ENCODE measurements at places on chromosomes 5 and 9.
A peak's percentile ranks its signal among the peaks of the same experiment; 100 is the strongest.

DNA sequence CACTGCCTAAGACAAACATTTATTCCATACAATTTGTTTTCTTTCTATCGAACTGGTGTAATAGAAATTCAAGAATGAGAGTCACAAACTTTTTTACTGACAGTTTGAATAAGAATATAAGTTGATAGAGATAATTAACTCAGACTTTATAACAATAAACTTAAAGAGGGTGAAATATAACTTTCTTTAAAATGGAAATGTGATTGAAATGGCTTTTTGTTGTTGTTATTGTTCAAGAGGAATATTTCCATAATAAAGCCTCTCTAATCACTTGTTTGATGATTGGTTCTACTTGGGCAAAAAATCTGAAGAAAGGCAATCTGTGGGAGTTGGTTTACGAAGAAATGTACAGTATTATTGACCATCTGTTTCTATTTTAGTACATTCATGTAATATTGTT, 79.3 kb downstream of the ST8SIA4 start:
- no peak for DNase-seq

DNA sequence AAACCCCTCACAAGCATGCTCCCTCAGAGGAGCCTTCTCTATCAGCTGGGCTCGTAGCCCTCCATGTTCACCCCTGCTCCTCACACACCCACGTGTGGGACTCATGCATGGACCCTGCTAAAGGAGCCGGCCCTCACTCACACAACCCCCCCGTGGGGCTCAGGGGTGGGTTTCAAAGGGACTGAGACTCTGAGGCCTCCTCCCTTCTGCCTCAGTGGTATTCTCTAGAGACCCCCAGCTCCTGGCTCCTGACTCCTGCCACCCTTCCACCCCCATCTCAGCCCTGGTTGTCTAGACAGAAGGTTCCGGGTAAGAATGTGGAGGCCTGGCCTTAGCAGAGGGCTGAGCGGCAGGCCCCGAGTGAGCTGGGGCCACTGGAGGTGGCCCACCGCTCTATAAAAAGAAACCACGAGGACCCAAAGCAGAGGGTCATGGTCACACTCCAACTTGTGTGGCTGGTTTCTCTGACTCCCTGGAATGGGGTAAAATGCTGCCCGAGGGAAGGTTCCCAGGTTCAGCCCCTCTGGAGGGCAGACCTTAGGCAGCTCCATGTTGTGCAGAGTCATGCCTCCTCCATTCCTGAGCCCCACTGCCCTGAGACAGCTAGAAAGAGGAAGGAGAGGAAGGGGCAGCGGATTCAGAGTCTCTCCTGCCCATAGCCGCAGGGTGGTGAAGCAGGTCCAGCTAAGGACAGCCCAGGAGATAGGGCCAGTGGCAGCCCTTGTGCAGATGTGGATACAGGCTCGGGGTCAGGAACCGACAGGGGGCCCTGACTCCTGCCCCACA, 10.8 kb downstream of the SEPTIN8 start:
- DNase-seq, result no peak

DNA sequence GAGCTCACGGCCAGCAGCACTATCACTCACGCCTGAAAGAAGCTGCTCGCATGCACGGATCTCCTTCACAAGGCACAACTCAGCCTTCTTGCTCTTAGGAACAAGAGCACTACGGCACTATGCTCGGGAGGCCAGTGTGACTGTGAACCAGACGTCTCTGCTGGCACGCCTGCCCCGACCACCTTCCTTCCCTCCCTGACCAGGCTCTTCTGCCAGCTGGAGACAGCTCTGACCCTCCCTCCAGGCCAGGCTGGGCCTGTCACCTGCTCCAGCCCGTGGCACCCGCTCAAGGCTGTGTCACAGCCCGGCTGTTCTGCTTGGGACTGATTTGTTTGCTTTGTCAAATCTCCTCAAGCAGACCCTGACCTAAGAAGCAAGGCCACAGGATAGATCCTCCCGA, 7.0 kb downstream of the TBC1D9B start:
- no peak for DNase-seq

DNA sequence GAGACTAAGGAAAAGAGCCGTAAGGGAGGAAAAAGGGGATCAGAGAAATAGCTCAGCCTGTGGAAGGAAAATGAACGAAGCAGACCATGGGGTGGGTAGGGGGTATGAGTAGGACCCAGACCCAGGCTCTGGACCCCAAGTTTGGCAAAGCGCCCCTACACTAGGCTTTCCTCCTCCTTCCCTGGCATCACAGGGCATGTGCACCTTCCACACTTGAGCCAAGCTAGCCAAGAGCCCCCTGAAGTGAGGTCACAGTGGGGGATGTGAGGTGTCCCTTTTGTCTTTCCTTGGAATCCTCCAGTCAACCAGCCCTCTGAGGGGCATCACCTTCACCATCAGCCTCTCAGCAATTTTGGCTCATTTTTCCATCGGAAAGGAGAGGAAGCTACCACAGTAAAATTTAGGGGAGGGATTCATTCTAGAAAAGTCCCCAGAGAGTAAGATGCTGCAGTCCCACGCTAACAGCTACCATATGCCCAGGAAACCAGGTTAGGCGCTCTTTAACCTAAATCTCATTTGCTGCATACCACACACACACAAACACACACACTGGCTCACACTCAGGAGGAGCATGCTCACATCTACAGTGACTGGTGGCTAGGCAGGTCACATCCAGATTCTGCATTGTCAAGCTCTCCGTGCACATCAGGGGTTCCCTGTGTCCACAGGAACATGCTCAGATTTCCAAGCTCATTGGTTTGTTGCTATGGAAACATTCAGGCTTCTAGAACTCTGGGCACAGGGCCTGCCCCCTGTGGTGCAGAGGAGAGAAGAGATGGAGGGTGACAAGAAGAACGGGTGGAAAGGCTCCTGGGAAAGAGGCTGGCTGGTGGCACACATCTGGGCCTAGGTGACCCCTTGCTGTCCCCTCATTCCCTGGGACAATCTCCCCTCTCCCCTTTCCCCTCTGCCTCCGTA, 9.9 kb downstream of the REEP2 start:
- DNase-seq, result peak; percentile 94

DNA sequence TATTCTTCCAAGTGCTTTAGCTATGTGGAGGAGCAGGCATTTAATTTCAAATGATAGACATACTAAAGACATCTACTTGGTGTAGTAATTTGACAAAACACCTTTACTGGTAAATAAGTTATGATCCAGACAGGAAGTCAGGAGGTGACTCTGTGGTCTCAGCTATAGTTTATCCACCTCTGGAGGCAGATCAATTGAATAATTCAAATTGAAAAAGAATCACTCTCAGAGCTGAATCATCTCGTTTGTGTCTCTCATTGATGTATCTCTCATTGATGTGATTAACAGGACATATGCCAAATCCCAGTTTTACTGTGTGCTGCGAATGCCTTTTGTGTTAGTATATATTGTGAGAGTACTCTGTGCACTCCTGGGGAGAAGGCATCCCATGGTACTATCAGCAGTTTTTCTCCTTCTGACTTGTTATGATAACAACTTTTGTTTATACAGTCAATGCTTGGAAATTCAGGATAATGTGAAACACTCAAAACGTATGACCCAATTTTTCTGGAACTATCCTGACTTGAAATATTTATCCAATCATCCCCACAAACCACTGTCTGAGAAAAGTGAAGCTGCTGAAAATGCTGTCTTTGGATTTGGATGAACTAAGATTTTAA, 48.5 kb upstream of the DAB2 start:
- peak; percentile 80 for DNase-seq

DNA sequence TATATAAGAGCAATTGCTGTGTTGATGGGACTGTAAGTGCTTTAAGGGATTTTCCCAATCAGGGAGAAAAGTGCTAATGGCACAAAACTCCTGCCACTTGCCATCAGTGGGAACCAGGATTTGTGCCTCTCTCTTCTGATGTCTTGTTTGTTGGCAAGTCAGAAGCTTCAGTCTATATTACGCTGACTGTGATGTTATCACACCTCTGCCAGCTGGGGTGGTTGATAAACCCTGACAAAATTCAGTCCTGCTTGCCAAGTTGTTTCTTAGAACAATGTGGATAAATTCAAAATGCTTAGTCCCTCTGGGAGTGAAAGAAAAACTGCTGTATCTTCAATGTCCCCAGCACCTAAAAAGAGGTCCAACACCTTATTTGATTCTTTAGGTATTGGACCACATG, 161.4 kb upstream of the FBXL7 start:
- DNase-seq, result no peak

GRCh38 chr5:85760519-85760918, 857.2 kb upstream of the COX7C start:
- DNase-seq, result no peak

GRCh38 chr5:176810081-176810597, at the start of gene UNC5A:
Gene UNC5A, plus strand, starts transcription at chr5:176810559. Its CDS starts 192 bp downstream, at chr5:176810751.
- DNase-seq, result peak; percentile 41

- DNase-seq, result no peak
Observed at GRCh38 chr9:23290973-23291372, 535.1 kb downstream of the ELAVL2 start.

- DNase-seq, result no peak
Observed at GRCh38 chr9:138122676-138123075, 245.1 kb downstream of the CACNA1B start.

- peak; percentile 37 for DNase-seq
Observed at GRCh38 chr9:113775749-113776148, 100.4 kb upstream of the ZNF618 start.

- DNase-seq, result no peak
Observed at GRCh38 chr5:169740435-169740834, 103.4 kb downstream of the DOCK2 start.

- no peak for DNase-seq
Observed at GRCh38 chr5:2701592-2701991, 49.9 kb downstream of the IRX2 start.

GRCh38 chr5:43573058-43573457, 16.2 kb upstream of the PAIP1 start:
- DNase-seq, result peak; percentile 75

GRCh38 chr5:112995764-112996618, 19.4 kb downstream of the DCP2 start:
- DNase-seq, result peak; percentile 85
